ENCODE measurements at places on chromosomes 13 and 19.

DNA sequence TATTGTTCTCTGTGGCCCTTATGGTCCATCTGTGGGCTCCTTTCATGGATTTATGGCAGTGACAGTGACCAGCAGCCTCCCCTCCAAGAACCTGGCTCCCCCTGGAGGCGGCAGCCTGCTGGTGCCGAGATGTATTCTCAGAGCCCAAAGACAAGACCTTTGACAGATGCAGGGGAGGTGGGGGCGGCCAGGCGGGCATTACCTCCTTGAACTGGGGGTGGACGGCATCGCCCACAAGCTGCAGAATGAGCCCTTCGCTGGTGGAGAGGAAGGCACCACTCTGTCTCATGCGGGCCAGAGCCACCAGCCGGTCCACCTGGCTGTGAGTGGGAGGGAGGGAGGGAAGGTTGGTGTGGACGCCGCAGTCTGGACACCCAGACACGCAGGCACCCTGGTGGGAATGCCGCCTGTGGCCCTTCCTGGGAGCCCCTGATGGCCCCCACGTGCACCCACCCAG, 6.6 kb downstream of the ISOC2 start:
- peak; percentile 40 for DNase-seq

DNA sequence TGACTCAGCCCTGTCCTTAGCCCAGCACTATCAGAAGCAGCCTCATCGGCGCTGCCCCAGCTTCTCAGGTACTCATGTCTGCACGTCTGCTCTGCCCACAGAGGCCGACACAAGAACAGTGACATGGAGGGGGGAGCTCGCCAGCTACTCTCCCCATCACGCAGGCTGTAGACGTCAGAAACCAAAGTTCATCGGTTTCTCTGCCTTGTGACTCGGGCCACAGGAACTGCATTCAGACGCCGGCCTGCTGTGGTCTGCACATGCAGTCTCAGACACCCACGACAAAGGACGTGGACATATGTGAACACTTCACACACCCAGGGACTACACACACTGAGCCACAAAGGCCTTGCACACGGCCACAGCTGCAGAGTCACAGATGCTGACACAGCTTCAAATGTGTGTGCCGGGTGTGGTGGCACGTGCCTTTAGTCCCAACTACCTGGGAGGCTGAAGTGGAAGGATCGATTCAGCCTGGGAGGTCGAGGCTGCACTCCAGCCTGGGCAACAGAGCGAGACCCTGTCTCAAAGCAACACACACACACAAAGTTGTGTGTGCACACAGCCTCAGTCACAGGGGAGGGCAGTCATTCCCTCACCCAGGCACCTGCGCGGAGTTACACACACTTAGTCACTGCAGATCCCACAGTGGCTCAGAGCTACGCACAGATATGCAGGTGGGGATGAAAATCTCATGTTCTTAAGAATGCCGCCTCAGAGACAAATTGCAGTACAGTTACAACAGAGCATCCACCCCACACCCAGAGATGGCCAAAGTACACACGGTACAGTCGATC, 4.9 kb upstream of the ZFP36 start:
- peak; percentile 38 for DNase-seq

- peak; percentile 10 for DNase-seq
Observed at GRCh38 chr13:36211567-36211966, 2.8 kb downstream of the SOHLH2 start.

DNA sequence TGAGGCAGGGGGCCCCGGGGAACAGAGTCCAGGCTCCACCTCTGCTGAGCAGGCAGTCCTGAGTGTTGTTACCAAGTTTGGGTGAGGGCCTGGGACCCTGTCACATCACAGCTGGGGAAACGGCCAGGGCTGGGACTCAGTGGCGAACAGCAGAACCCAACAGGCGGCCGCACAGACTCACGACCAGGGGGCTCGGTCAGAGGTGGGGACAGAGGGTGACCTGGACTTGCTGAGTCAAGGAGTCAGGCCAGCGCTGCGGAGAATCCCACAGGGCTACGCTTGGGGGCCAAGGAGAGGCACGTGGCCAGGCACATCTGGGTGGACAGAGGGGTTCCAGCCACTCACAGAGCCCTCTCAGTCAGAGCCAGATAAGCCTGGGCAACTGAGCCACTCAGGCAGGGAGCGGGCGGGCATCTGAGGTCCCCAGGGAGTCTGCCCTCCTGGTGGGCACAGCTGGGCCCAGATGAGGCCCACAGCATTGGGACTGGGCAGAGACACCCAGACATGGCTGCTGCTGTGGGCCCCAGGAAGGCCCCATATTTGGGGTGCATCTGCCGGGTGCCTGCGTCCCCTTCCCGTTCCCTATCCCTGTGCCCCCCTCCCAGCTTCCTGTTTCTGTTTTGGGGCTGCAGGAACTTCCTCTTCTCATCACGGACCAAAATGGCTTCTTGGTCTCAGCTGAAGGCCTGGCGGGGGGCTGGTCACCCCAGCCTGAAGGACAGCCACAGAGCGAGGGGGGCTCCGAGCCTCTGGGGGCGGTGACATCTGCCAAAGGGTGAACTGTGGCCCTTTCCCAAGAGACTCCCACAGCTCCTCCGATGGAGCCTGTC, 34.0 kb downstream of the CEBPA start:
- no peak for DNase-seq

- no peak for DNase-seq
Observed at GRCh38 chr19:41194157-41194552, 1.1 kb downstream of the CYP2S1 start.

DNA sequence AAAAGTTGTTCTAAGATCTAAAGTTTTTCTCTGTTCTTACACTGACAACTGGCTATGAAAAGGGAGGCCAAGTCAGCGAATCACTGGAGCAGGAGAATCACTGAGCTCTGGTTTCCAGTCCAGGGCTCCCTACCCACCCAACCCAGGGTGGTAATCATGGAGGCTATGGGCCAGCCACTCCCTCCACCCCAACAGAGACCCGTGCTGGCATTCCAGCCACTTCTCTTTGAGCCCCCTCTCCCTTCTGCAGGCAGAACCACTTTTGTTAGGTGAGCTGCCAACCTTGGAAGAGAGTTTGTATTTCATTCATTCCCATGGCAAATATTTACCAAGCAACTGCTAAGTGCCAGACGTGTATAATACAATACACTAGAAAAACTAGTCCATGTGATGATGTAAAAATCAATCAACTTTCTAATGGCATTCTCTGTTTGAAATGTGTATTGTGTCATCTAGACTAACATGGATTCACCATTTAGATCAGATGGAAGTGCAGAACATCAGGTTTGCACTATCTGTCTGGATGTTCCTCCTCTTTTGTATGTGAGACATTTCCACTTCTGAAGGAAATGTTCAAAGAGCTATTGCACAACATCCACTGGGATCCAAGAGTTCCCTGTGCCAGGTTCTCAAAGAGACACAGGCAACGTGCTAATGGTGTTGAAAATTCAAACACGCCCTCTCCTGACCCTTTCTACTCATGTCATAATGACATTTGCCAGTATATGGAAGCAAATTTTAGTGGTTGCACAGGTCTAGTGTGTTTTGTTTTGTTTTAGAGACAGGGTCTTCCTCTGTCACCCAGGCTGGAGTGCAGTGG, 5.3 kb downstream of the MLNR start:
- no peak for DNase-seq

All from fibroblast of skin of back (primary cell).